SK-N-DZ (cell line): ENCODE measurements at places on chromosomes 5 and 9.

GRCh38 chr5:67100301-67100700 is 96.3 kb downstream of the CD180 start:
- no peak for DNase-seq

GRCh38 chr9:84331119-84331809 is 9.3 kb downstream of the SLC28A3 start:
- DNase-seq, result no peak

GRCh38 chr9:76373173-76373783 is 20.9 kb downstream of the RFK start:
- no peak for DNase-seq

- no peak for DNase-seq
Observed at GRCh38 chr5:134103397-134103796, 11.1 kb upstream of the TCF7 start.

- no peak for DNase-seq
Observed at GRCh38 chr5:128426090-128426534, 111.9 kb downstream of the FBN2 start.

DNA sequence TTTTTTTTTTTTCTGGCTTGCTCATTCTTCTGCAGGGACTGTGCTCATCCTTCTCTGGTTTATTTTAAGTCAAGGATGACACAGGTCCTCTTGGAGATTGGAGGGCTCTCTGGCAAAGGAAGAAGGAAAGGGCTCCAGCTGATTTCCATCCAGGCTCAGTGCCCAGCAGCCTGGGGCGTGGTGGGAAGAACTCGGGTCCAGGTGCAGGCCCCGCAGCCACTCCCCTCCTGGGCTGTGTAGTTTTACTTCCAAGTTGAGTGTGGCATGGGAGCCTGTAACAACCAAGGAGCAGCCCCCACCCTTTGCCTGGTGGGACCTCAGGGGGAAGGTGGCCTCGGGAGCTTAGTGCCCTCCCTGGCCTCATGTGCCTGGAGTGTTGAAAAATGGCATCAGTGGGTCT is 58.9 kb downstream of the ANKRD33B start:
- no peak for DNase-seq

DNA sequence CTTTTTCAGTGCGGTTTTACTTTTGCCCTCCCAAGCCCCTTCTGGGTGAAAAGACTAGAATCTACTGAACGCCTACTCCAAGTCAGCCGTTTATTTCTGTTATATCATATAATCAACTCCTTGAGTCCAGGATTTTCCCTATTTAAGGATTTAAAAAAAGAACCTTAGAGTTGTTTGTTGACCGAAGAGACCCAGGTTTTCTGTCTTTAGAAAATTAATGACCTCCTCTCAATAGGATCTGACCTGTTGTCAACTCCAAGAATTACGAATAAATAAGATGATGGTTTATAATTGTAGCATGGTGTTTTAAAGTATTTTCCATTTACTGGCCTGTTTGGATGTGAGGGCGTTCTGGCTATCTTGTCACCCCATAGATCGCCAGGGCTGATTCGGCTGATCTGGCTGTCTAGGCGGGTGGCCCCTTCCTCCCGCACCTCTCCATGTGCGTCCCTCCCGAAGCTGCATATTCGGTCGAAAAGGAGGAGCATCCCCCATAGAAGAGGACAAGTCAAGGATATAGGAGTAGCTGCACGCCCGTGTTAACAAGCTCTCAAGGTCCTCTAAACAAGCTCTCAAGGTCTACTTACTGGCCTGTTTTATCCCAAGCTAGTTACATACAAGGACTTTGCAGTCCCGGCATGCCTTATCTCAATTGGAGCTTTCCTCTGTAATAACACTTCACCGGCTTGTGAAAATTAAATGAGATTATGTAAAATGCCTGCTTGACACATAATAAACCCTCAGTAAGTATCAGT is 1.1 kb upstream of the UBAP2 start:
- no peak for DNase-seq

DNA sequence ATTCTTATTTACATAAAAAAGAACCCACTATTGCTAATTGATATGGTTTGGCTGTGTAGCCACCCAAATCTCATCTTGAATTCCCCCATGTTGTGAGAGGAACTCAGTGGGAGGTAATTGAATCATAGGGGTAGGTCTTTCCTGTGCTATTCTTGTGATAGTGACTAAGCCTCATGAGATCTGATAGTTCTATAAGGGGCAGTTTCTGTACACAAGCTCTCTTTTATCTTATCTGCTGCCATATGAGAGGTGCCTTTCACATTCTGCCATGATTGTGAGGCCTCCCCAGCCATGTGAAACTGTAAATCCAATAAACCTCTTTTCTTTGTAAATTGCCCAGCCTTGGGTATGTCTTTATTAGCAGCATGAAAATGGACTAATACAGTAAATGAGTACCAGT is 58.2 kb upstream of the PRR16 start:
- DNase-seq, result no peak

- DNase-seq, result peak; percentile 9
Observed at GRCh38 chr5:6202149-6202967, 176.0 kb downstream of the MED10 start.

DNA sequence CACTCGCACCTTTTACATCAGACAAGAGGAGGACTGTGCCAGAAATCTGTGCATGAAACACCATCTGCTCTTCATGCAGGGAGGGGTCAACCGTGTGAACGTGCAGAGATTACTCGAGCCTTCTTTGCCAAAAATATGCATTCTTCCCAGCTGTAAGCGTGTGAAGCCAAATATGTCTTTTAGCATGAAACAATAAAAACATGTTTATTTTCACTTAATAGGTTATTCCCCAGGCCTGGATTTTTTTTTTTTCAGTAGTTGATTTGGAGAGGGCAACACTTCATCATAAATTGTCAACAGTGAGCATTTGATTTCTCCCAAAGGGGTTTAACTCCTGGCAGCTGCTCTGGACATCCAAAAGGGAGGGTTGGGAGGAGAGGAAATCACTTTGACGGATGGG is 23.8 kb downstream of the PLAC8L1 start:
- no peak for DNase-seq

DNA sequence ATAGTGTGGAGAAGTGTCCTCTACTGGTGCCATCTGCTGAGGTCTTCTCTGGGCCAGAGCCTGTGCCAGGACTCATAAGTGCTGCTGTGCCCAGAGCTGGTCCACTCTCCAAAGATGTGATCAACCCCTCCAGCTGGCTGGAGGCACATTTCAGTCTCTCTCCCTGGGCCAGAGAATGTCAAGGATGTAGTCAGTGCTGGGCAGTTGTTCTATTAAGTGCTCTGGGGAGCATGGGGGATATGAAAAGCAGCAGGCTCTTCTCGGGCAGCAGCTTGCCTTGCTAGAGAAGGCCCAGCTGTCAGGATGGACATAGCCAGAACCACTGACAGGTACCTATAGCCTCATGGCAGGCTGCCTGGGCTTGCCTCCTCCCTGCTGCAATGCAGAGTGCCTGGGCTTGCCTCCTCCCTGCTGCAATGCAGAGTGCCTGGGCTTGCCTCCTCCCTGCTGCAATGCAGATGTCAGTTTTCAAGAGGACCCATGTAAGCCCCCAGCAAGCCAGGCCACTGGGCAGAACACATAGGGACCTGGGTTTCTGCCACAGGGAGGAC is 157.2 kb upstream of the PANK3 start:
- DNase-seq, result no peak

DNA sequence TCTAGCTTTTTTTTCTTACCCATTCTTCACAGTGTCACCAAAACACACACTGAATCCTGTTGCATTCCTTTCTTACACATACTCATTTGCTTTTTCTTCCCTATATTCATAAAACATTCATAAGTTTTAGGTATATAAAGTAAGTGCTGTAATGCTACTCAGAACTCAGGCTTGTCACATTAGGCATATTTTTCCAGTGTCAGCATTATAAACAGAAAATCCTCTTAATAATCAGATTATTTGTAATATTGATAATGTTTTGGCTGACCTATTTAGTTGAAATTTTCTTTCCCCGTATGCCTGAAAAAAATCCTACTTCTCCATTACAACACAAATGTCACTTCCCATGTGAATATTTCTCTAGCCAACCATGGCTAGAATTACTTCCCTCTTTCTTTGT is 743.0 kb upstream of the NUDT12 start:
- DNase-seq, result no peak

- no peak for DNase-seq
Observed at GRCh38 chr5:31674371-31674951, 35.5 kb downstream of the PDZD2 start.

DNA sequence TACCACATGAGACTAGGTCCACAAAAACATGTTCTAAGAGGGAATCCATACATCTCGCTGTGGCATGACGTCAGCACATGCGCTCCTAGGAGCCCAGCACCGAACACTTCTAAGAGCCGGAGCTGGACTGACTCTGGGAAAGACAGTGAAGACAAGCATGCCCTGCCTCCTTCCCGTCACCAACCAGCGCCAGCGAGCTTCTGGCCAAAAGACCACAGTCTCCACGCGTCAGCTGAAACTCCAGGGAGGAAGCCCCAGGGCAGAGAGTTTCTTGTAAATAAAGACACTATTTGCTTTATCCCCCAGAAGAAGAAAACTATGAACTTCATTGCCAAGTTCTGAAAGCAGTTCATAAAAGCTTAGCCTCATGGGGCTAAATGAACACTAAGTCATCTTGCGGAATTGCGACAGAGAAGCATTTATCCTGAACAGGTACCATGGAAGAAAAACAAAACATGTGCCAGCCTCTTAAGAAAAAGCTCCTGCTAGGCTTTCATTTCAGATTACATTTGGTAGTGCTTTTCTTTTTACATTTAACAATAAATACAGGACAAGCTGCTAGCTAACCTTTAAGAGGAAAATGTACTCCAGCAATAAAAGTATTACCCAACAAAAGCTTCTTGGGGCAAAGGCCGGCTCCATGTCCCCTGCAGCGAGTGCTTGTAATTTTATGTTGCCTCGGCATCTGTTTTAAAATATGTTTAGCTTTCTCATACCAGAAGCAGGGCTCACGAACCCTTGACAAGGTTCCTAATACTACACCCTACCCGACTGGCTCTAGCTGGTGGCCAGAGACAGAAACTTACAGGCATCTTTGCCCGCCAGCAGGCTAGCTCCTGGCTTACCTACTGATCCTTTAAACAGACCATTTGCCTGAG is 96.5 kb downstream of the PRRT1B start:
- DNase-seq, result no peak

GRCh38 chr5:159386028-159386711 is 55.9 kb upstream of the IL12B start:
- DNase-seq, result no peak

DNA sequence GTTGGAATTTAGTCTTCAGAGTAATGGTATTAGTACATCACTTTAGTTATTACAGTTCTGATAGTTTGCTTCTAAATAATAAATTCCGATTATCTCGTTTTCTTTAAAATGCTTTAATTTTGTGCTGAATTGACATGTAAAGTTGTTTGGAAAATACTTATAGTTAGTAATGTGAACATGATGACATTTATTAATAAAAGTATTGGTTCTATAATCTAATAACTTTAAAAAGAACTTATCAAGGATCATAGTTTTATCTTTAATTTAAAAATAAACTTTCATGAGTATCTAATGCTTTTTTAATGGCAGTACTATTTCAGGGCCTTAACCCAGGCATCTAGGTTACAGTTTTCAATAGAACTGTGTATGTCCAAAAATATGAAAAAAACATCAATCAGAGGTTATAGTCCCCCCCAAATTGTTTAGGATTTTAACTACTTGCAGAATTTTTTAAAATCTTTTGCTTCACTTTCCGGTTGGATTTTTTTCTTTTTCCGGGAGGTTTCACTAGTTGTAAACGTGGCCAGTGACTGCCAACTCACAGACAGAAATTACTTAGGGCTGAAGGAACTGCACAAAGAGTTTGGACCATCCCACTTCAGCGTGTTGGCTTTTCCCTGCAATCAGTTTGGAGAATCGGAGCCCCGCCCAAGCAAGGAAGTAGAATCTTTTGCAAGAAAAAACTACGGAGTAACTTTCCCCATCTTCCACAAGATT is 680 bp downstream of the GPX8 start:
- DNase-seq, result no peak

- DNase-seq, result no peak
Observed at GRCh38 chr5:37722236-37723161, 117.3 kb downstream of the GDNF start.

DNA sequence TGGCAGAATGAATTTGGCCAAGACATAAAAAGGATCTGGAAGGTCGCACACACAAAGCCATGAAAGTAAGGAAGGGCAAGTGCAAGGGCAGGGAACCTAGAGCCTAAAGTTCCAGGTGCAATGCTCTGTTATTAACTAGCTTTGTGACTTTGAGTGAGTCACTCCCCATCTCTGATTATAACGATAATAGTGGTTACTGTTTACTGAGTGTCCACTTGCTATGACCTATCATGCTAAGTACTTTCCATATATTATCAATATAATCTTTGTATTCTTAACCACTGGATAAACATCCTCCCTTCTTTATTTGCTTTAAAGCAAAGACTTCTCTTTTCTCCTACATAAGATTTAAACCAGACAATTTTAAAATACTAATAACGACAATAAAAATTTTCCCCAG is 504.6 kb upstream of the BRINP1 start:
- no peak for DNase-seq

DNA sequence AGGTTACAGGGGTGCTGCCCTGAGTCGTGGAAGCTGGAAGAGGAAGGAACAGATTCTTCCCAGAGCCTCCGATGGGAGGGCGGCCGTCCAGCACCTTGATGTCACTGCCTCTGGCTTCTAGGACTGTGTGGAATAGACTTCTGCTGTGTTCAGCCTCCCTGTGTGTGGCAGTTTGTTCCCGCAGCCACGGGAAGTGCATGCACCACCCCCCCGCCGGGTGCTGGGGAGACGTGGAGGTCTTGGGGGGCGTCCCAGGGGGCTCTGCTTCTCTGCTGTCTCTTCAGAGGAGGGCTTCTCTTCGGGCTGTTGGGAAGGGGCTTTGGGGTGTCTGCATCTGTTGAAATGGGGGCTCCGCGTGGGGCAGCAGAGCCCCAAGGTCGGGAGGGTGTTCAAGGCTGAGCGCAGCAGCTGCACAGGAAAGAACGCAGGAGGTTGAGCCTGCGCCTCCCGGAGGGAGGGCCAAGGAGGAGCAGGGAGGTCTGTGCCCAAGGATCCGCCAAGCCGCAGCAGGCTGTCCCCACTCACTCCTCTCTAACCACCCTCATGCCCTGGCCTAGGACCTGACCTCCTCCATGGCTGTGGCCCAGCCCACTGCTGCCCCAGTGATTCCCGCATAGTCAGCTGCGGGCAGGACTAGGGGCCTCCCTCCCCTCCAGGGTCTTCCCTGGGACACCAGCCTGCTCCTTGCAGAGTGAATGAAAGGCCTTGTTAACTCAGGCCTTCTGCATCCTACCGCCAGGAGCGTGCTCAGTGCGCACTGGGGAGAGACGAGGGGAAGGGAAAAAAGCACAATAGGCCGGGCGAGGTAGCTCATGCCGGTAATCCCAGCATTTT is 45.0 kb downstream of the ROPN1L start:
- DNase-seq, result no peak

DNA sequence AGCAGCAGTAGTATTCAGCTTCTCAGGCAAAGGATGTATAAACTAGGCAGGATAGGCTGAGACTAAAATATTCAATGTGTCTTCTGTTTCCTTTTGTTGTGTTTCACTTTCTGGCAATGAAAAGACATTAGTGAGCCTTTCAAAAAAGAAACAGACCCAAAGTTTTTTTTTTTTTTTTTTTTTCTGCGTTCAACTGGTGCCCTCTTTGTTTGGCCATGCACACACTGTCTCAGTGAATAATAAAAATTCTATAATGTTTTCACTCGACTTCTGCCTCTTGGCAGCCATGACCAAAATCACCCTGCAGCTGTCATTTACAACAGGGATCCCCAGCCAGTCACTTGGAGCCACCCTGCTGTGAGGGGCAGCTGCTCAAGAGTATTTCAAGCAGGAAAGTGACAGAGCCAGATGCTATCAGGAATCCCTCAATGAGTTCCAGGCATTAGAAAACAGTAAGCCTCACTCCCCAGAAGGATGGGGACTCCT is 44.0 kb upstream of the MAN2A1 start:
- DNase-seq, result peak; percentile 89
